ENCODE measurements at places on chromosomes 7 and 10.

- DNase-seq, result peak; percentile 44
Observed at GRCh38 chr10:43409385-43410109, 561 bp upstream of the HNRNPF start.

DNA sequence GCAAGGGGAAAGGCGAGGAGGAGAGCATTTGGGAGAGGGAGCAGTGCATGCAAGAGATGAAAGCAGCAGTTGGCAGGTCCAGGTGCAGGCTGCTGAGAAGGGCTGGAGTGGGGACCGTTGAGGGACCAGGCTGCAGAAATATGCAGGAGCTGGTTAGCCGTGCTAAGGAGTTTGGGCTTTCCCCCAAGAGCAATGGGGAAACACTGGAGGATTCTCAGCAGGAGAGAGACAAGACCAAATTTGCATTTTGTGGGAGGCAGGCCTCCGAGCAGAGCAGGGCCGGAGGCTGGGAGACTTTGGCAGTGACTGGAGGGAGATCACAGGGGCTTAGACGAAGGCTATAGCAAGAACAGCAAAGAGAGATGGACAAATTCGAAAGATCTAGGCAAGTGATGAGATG, 11.8 kb downstream of the BTBD16 start:
- DNase-seq, result no peak

DNA sequence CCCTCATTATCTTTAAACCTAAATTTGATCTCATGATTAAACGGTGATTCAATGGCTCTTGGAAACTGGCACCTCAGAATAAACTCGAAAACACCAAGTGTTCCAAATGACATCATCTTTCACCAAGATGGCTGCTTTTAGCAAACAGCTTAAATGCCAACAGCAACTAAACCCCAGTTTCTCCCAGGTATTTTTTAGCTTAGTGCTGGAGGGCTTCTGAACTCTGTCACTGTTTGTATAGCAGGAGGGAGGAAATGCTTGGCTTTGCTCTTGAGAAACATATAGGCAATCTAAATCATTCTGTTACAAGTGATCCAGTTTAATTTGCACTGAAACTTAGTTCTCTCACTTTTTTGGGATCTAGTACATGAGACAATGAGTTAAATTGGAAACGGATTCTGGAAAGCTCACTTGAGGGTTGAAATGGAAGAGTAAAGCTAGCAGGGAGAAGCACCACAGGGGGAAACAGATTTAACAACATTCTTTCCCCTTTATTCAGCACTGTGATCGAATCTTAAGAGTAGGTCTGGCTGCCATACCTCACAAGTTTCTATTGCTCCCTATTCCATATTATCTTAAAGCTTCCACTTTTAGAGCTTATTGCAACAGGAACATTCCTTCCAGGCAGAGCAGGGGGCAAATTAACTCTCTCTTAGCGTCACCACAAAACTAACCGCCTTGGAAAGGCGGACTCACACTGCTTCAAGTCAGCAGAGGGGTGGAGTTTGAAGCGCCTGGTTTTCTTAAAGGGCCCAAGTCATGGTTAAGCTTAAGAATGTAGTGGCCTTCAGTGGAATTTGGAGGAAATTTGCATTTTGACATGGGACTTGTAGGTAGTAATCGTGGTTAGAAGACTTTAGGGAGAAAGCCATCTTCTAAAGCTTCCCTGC, 1.8 kb upstream of the CCDC6 start:
- DNase-seq, result peak; percentile 54

DNA sequence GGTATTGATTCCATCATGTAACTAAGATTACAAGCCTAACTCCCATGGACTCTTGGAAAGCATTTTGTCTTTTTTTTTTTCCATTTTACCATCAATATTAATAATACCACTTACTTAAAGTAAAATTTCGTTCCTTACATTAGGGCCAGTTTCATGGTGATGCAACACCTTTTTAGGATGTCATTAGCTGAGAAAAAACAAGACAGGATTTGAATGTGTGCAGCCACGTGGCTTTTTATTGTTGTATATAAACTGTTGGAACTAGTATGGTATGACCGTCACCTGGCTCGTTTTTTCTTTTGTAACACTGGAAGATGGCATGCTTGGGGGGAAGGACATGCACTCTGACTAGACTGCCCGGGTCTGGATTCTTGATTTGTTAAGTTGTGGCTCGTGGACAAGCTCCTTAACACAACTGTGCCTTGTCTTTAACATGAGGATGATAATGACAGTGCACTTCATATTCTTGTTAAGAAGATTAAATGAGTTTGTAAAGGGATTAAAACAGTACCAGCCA, 42.1 kb downstream of the ARHGAP21 start:
- DNase-seq, result no peak

DNA sequence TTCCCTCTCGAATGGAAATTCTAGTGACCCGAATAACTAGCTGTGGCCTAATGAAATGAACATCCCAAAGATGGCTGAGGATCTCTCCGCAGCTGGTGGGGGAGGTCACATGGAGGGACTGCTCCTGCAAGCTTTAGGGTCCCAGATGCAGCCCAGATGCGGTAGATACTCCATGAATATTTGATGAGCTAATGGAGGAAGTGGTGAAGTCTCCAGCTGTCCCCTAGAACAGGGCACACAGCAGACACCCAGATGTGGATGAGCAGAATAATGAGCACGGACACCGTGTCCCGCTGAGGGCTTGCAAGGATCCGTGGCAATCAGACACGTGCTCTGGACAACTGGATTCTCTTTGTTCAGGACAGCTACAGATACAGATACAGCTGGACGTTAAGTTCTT, 59.2 kb downstream of the DENND2A start:
- DNase-seq, result no peak

DNA sequence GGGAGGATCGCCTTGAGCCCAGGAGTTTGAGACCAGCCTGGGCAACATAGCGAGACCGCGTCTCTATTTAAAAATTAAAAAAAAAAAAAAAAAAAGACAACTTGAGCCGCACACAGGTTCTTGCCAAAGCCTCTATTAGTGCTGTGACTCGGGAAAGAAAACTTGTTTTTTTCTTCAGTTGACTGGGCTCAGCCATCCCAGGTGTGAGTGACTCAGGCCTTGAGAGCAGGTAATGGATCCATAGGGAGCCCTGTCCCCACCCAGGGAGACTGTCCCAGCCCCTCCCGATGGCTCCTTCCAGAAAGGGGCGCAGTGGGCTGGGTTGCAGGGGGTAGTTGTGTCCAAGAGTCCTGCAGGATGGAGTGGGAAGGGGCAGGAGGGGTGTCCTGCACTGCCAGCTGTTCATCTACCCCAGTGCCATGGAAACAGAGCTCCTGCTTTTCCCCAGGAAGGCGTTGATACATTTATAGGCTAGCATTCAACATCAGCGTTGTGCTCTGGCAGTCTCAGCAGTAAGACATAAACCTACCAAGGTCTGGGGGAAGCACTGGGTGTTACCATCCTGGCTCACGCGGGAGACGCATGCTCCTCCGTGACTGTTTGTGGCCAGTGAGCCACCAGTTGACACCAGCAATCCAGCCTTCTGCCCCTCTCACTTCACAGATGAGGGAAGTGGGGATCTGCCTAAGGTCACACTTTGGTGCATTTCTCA, 126.6 kb downstream of the CUX1 start:
- DNase-seq, result no peak

DNA sequence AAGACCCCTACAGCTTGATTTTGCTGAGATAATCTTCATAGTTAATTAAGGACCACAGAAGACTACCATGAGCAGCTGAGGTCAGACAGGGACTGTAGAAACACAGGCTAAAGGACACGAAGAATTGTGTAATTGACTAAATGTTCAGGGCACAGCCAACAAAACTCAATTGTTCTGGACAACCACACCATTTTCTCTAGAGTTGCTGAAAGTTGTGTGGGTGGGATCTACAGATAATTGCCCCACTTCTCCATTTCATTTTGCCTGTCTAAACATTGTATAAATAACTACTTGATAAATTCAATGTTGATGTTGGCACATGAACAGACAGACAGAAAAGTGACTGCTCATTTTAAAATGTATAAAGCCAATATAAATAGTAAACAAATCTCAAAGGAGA, 39.0 kb upstream of the SLC16A12 start:
- DNase-seq, result no peak

- no peak for DNase-seq
Observed at GRCh38 chr10:1308173-1308961, 252.2 kb downstream of the WDR37 start.

- DNase-seq, result no peak
Observed at GRCh38 chr7:129466796-129467195, 32.6 kb downstream of the STRIP2 start.
